HepG2 (cell line): ENCODE measurements at places on chromosomes 11 and 22.
A peak's percentile ranks its signal among the peaks of the same experiment; 100 is the strongest.

DNA sequence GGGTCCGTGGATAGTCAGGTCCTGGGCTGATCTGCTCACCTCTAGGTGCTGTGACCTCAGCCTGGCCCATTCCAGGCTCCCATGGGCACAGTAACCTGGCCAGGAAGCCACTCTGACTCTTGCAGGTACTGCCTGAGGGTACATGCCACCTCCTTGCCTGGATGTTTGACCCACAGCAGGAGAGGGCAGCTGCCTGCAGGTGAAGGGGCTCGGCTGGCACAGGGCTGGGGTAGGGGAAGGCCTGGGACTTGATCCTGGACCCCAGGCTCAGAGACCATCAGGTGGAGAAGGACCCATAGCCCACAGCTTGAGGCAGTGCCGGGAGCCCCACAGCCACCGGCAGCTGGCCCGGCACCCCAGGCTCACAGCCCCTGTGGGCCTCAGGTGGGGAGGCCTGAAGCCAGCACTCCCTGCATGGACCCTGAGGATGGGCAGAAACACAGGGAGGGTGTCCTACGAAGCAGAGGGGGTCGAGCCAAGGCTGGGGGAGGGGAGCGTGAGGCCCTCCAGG, 2.7 kb downstream of the LRRC56 start:
- DNase-seq = no peak

DNA sequence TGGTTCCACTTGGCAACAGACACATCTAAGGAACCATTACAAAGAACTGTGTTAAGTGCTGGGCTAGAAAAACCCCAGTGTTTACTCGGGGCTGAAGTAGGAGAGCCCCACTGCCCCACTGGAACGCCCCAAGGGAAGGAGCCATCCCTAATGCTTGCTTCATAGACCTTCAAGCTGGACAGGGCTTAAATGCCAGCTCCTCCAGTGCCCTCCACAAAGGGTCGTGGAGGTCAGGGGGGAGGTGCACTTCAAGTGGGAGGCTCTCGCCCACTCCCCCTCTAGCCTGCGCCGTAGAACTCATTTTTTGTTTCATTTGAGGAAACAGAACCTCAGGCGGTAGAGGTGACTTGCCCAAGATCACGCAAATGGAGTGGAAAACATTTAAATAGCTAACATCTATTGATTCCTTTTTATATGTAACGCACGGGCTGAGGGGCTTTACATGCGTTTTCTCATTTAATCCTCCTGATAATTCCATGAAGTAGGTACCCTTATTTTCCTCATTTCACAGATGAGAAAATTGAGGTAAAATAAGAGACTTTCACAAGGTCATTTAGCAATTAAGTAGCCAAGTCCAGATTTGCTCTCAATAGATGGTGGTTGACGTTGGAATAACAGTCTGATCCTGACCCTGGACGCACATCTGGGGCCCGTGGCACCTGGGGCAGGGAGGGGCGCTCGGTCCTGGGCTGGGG, 545 bp upstream of the ZDHHC13 start:
- DNase-seq = no peak

DNA sequence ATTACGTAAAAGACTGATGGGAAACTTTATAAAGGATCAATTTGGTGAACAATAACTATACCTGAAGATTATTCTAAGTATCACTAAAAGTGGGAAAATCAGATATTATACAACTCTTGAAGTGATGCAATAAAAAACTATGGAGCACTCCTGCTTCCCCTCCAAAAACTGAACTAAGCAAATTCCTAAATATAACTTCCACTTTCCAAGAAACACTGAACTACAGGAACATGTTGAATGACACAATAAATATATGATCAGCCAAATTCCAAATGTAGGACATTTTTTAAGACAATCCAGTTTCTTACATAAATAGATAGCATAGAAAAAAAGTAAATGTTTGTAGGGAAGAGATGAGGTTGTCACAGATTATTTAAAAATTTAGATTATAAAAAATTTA, 102.1 kb upstream of the APOA1 start:
- DNase-seq = no peak

DNA sequence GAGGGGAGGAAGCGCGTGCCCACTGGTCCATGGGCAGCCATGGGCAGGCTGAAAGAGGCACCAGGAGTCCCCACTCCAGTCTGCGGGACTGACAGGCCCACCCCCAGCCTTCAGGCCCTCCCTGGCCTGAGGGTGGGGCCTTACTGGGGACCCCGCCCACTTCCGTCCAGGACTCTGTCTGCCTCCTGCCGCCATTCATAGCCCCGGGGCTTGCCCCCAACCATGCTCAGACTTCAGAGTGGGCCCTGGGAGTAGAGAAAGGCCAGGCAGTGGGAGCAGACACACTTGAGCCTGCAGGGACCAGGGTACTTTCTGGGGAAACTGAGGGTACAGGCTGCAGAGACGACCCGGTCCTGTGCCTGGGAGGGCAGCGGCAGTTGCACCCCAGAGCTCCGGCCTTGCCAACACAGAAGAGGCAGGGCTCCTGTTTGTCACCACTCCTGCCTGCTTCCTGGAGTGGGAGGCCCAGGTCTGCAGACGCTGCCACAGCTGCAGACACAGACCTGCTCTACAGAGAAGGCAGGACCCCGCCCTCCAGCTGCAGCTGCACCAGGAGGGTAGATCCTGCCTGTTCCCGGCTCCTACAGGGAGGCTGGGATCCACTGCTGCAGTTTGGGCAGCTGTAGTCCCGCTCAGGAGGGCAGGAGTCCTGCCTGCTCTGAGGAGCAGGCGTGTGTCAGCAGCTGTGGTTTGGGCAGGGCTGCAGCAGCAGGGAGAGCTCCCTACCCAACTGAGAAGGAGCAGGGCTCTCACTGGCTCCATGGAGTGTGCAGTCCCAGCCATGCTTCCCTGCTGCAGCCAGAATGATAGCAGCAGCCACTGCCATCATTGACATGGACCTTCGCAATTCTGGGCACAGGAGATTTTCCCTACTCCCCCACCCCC, 387.9 kb upstream of the ANO3 start:
- no peak for DNase-seq

- no peak for DNase-seq
Measured at GRCh38 chr22:22957090-22957489, 69.5 kb downstream of the IGLL5 start.

DNA sequence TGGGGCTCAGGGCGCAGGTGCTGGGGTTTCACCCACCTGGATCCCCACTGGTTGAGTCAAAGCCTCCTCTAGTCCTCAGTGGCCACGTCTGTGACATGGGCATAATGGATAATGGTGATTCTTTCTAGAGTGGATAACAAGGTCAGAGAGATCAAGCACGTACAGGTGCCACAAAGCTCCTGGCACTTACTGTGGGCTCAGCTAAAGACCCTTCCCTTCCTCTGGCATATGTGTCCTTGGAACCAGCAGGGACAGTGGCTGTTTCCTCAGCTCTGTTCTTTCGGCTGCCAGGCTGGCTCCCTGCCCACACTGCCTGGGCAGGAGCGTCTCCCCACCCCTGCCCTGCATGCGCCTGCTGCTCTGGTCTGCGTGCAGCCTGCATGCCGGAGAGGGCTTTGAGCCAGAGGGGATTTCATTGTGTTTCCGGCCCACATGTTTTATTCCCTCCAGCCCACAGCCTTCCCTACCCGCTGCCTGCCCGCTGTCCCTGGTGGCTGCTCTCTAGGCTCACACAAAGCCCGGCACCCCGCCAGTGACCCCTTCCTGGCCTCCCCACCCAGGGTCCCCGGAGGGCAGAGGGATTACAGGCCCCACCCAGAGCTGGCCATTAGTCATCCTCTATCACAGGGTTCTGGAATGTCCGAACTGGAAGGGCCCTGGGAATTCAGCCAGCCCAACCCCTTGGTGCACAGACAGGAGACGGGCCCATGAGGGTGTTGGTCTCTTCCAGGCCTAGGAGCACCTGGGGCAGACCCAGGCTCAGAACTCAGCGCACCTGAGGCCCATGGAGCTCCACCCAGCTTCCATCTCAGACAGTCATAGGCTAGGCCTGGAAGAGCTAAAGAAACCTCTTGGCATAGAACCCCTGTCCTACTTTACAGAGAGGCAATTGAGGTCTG, 55.3 kb upstream of the GCAT start:
- DNase-seq = peak; percentile 73

DNA sequence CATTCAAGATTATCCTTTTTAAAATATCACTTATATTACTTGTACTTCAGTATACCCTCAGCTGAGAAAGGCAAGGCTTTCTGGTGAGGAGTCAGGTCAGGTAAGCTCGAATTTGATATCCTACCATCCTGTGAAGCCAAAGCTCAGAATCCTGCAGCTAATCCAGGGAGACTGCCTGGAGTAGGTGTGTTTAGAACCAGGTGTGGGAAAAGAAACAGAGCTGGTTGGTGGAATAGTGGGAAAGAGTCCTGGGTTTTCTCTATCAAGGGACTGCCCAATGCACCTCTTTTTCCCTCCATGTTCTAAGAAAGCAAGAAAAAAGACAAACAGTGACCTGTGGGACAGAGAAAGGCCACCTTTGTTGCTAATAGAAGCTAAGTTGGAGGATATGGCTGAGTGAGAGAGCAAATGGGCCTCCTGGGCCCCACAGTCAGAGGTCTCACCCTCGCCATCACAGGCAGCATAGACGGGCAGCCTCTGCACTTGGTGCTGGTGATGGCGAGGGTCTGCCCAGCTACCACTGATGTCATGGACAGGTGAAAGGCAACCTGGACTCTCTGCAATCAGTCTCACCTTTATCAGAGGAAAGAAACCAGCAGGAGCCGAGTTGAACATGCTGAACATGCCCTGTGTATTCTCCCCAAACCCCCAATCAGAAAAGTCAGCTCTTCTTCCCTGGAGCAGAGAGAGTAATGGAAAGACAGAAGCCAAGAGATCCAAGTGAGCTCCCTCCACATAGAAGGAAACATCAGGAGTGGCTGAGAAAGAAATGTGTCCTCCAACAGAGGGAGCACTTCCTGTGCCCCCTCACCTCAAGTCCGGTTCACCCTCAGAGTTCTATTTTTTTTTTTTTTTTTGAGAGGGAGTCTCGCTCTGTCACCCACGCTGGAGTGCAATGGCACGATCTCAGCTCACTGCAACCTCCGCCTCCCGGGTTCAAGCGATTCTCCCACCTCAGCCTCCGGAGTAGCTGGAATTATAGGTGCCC, 491.3 kb downstream of the BUD13 start:
- no peak for DNase-seq

- no peak for DNase-seq
Measured at GRCh38 chr11:121059605-121060004, 35.7 kb downstream of the TBCEL start.

- peak; percentile 77 for DNase-seq
Measured at GRCh38 chr22:45496451-45496941, 6.2 kb upstream of the FBLN1 start.

- DNase-seq = no peak
Measured at GRCh38 chr11:742156-742546, 5.1 kb upstream of the TALDO1 start.

- no peak for DNase-seq
Measured at GRCh38 chr11:68910965-68911364, 7.3 kb downstream of the IGHMBP2 start.

DNA sequence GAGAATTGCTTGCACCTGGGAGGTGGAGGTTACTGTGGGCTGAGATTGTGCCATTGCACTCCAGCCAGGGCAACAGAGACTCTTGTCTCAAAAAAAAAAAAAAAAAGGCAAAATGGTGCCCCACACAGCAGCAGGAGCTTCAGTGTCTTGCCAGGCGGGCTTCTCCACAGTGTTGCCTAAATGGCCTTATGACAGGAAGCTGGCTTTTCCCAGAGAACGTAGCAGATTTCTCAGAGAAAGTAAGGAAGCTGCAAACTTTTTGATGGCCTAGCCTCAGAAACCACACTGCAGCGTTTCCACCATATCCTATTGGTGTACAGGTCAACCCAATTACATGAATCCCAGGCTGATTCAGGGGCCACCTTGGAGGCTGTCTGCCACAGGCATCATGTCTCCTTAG, 12.7 kb upstream of the SPDYC start:
- DNase-seq = no peak

DNA sequence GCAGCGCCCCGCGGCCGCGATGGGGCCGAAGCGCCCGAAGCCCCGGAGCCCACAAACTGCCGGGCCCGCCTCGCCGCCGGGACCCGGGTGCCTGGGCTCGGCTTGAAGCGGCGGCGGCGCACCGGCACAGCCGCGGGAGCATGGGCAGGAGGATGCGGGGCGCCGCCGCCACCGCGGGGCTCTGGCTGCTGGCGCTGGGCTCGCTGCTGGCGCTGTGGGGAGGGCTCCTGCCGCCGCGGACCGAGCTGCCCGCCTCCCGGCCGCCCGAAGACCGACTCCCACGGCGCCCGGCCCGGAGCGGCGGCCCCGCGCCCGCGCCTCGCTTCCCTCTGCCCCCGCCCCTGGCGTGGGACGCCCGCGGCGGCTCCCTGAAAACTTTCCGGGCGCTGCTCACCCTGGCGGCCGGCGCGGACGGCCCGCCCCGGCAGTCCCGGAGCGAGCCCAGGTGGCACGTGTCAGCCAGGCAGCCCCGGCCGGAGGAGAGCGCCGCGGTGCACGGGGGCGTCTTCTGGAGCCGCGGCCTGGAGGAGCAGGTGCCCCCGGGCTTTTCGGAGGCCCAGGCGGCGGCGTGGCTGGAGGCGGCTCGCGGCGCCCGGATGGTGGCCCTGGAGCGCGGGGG, 346 bp downstream of the FJX1 start:
- DNase-seq = no peak

DNA sequence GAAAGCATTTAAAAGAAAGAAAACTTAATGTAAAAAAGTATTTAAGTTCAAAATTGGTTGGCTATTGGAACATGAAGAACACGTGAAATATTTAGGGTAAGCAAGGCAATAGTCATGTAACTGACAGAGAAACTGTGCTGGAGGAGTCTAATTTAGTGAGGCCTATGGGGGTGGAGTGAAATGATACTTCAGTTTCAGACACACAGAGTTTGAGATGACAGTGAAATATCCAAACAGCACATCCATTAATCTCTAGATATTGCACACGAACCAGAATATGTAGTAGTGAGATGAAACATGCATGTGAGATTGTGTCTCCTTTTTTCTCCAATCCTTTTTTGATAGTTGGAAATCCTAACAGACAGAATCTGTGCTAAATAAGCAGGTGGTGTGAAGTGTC, 739.0 kb downstream of the CNTN5 start:
- no peak for DNase-seq

- no peak for DNase-seq
Measured at GRCh38 chr22:30923168-30923900, 45.2 kb downstream of the MORC2 start.

DNA sequence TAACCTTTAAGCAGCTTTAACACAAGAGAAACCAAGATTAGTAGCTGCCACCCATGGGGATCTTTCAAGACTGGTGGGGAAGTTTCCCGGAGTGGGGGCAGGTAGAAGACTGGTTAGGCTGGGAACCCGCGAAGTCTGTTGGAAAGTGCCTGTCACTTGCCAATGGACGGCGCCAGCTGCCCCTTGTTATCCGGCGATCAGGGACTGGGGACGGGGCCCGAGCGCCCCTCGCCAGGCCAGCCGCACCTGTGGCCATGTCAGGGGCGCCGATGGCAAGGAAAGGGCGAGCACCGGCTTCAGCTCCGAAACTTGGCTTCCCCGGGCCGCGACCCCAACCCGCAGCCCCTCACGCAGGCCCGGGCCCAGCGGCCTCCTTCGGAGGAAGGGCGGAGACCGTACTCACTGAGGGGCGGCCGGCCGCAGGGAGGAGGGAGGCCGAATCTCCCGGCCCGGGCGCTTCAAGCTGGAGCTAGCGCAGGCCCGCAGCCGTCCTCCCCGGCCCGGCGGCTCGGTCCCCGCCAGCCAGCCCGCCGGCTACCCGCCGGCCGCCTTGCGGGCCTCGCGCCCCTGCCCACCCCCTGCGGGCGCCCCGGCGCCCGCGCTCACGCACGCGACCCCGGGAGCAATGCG, 539 bp downstream of the EIF4ENIF1 start:
- DNase-seq = no peak

GRCh38 chr11:70755410-70756158, 357.3 kb downstream of the CTTN start:
- peak; percentile 66 for DNase-seq
